Stimulated activated CD4-positive, alpha-beta T cell treated with anti-CD3 and anti-CD28 coated beads, TNF-alpha, amount 100 ng/mL, for 48 hours (primary cell): ENCODE measurements at places on chromosomes 7 and 10.

DNA sequence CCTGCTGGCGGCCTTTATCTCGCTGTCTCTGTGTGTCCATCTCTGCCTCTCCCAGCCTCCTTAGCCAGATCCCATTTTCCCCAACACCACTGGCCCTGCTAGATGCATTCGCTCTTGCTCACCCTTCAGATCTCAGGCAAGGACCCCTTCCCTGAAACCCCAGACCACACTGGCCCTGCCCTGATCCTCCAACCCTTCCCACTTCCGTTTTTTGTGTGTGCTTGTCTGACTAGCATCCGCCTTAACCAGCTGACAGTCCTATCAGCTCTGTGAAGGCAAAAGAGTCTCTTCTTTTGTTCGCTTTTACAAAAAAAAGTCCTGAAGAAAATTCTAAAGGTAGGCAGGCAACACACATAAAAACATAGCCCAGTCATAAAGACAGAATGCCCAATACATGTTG is 28.7 kb downstream of the CHST15 start:
- no peak for DNase-seq

- no peak for DNase-seq
These were observed 95.2 kb downstream of the PLPP4 start for GRCh38 chr10:120552262-120552661.

DNA sequence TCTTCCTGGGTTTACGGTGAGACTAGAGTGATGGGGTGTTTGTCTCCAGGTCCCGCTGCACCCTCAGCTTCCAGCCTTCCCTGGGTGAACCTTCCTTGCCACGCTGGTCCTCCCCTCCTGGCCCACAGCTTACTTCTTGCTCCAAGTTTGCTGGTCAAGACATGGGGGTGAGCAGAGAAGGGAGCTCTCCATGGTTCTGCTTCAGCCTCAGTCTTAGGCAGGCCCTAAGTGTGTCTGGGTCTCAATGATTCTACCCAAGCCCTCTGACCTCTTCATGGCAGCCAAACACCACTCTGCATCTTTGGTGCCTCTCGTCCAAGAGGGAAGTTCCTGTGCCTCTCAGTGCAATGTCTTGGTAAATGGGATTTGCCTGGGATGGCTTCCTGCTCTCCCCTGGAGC is 356.5 kb upstream of the KLF6 start:
- no peak for DNase-seq

- DNase-seq: no peak
These were observed 61.4 kb downstream of the ZRANB1 start for GRCh38 chr10:125003146-125003900.

- DNase-seq: no peak
These were observed 142.7 kb downstream of the ELFN1 start for GRCh38 chr7:1812509-1813393.

- no peak for DNase-seq
These were observed 45.3 kb downstream of the NRG3 start for GRCh38 chr10:81920213-81920829.

DNA sequence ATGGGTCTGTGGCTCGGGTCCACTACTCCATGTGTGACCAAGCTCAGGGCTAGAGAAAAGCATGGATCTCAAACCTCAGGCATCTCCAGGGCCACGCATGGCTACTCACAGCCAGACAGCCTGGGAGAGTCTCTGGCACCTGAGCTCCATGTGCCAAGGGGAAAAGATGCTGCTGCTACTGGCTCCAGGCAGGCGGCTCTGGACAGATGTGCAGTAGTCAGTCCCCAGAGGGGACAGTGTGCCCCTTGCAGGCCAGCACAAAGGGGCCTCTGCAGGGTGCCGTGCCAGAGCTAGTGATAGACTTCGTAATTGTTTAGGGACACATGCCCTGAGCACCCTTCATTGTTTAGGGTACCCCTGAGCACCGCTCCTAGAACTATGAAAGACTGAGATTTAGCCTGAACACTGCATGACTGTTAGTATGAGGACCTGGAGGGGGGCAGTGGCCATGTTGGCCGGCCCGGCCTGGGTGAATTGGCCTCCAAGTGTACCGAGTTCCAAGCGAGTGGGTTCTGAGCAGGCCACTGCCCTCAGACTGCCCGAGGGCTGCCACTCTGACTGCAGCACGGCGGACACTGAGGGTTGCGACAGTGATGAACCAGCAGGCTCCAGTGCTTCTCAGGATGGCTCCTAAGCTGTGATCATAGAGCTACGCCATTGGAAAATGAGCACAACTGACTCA is 80.7 kb downstream of the TCERG1L start:
- DNase-seq: no peak

- DNase-seq: no peak
These were observed 281.6 kb downstream of the AGMO start for GRCh38 chr7:15280078-15280733.

DNA sequence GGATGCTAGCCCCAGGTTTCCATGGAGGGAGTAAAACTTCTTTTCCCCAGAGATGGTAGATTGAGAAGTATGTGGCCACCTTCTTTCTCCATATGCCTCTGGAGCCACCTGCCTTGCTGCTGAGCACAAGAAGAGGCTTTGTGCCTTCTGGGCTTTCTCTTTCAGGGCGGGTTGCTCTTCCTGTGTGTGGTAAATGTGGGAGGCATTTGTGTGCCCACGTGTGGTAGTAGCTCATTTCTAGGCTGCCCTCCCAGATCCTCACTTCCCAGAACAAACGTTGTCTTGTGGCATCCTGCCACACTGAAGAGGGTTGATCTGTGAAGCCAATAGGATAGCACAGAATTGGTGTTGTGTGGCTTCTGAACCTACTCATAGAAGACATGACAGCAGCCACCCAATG is 342.0 kb upstream of the PODXL start:
- DNase-seq: no peak

DNA sequence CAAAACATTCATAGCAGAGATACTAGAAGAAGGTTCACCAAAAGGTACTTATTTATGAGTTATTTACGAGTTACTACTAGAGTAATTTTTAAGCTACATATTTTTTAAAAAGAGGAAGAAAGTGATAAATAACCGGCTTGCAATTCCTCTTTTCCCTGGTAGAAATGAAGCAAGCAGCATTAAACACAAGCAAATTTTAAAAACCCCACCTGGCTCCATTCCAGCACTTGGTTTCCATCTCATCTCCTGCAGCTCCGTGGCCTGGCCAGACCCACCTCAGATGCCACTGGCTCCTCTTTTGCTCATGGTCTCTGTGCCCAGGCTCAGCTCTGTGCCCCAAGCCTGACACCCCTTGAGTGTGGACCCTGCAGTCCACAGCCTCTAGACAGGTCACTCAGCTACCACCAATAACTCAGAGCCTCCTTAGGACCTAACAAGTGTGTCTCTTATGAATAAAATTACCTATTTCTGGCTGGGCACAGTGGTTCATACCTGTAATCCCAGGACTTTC is 479.5 kb downstream of the TNS3 start:
- DNase-seq: no peak

GRCh38 chr10:48612236-48612943 is 7.5 kb upstream of the ARHGAP22 start:
- DNase-seq: no peak

DNA sequence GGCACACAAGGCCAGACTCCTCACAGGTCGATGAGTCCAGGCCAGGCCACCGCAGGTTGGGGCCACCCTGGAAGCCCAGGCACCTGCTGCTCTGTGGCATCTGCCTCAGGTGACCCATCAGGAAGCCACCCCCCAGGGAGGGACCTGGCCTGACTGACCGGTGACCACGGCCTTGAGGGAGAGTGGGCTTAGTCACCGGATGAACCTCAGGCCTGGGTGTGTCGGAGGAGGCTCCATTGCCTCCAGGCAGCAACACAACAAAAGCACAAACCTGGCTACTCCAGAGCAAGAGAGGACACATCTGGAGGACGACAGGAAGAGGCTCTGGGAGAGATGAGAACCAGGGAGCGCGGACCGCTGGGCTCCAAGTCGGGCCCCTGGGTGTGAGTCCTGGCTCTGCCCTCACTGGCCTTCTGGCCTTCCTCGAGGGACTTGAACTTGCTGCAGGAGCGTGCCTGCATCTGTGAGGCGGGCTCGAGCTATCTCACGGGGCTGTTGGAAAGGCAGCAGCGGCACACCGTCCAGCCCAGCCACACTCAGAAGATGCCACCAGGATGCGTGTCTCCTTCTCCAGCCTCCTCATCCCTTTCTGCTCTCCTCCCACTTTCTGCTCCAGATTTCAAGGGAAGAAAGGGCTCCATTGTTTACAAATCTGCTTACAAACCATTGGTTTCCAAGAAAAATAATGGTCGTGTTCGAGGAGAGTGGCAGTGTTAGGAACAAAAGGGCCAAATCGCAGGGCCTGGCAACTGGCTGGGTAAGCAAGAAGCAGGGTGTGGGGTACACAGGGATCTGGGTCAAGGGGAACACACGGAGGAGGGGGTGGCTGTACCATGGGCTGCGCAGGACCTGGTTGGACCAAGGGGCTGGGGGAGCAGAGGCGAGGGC is 152.9 kb downstream of the ADAM12 start:
- DNase-seq: no peak

DNA sequence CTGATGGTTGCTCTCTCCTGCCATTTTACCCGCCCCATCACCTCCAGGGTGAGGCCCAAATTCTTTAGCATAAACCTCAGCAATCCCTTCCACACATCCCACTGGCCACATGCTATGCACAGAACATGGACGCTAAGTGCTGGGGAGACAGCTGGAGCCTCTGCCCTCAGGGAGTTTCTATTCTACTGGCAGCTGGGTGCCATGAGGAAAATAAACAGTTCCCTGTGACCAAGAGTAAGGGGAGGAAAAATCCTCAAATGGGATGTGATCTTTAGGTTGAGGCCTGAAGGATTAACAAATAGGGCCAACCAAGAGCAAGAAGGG is 1.2 kb downstream of the PARP12 start:
- DNase-seq: no peak

DNA sequence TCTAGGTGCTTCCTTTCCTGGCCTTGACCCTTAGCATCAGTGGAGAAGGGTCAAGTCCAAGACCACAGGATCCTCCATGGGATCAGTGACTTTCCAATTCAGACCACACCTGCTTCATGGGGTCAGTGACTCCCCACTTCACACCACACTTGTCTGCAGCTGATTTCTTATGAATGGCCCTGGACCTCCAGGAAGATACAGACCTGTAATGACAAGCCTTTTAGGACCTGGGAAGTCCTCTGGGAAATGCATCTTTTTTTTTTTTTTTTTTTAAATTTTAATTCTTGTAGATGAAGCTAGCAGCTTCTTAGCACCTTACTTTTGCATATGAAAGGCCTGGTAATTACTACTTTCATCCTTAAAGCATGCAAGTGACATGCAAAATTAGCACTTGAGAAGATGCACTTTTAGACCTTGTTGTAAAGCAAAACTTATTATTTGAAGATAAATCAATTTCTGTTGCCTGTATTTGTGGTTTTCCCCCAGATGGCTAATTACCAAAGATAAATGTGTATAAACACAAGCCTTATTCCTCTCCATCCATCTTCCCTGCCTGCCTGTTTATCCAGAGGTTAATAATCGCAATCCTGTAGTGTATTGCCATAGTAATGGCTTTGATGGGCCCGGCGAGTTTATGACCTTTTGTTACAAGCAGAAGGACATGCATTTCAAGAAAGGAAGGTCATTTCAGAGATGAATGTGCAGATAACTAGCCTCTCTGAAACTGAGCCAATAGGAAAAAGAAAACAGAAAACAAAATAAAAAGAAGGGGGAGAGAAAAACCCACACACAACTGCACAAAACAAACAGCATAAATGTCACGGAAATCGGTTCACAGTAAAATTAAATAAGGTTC is 1018.7 kb downstream of the TYW1 start:
- DNase-seq: no peak

GRCh38 chr10:69321039-69321715 is 42.9 kb downstream of the HK1 start:
- DNase-seq: no peak

GRCh38 chr10:112960151-112960681 is 10.2 kb downstream of the TCF7L2 start:
- no peak for DNase-seq

DNA sequence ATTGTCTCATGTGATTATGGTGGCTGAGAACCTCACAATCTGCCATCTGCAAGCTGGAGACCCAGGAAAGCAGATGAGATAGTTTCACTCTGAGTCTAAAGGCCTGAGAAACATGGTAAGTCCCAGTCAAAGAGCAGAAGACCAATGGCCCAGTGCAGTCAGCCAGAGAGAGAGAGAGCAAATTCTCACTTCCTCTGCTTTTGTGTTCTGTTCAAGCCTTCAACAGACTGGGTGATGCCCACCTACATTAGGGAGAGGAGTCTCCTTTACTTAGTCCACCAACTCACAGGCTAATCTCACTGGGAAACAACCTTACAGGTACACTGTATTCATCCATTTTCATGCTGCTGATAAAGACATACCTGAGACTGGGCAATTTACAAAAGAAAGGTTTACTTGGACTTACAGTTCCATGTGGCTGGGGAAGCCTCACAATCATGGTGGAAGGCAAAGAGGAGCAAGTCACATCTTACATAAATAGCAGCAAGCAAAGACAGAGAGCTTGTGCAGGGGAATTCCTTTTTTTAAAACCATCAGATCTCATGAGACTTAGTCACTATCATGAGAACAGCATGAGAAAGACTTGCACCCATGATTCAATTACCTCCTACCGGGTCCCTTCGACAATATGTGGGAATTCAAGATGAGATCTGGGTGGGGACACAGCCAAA is 4.7 kb upstream of the FRMPD2 start:
- DNase-seq: no peak

DNA sequence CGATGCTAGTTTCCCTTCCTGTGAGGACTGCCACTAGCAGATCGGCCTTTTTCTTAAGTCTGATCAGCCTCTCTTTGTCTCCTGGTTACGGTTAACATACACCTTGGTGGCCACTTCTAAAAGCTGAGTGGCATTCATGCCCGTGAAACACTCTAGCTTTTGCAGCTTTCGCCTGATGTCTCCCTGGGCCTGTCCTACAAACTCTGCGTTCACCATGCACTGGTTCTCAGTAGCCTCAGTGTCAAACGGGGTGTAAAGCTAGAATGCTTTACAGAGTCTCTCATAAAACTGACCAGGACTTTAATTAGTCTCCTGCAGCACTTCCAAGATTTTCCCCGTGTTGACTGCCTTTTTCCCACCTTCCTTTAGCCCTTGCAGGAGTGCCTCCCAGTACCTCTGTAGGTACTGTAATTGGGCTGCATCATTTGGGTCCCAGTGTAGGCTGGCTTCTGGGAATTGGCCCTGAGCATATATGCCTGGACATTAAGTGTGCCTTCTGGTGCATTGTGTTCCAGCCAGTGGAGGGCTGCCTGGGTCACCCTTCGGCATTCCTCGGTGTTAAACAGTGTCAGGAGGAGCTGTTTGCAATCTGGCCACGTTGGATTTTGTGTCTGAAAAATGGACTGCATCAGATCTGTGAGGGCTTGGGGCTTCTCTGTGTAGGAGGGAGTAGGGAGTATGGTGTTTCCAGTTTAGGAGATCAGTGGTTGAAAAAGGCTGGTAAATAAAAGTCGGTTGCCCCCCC is 6.5 kb upstream of the ZNF117 start:
- DNase-seq: no peak

- DNase-seq: no peak
These were observed 122.5 kb downstream of the OAT start for GRCh38 chr10:124296121-124296812.

DNA sequence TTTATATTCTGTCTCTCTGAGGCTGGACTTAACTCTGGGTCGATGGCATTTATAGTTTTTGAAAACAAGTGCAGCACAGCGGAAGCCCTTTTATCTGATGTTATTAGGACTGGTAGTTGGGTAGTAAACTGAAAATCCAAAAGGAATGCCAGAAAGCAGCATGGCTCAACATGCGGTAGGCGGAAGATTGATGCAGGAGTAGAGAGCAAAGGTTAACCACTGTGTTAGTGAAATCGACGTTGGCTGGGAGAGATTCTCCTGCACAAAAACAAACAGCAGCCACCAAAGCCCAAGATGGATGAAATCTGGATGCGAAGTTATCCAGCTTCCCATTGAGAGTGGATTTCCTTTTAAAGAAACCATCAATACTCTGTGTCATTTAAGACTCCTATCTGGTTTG is 54.5 kb upstream of the EMX2 start:
- no peak for DNase-seq
